ENCODE measurements at places on chromosomes 3 and 15.

DNA sequence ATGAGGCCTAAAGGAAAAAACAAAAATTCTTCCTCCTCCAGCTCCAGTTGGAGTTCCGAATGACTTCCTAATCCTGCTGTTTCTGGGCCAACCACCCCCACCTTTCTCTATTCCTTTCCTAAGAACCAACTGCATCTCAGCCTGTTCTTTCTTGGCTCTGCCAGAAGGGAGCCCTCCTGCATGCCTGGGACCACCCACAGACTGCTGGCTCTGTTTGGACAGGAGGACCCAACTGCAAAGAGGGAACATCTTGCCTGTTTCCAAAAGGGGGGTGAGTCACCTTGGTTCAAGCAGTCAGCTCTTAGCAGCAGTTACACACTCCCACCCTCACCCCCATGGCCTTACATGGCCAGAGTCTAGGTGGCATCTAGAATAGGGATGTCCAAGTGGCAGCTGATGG, 116.0 kb upstream of the PRICKLE2 start:
- DNase-seq, result no peak

- no peak for DNase-seq
These were observed 51.7 kb downstream of the CASR start for GRCh38 chr3:122235147-122235546.

- no peak for DNase-seq
These were observed 161.0 kb upstream of the ADAMTS9 start for GRCh38 chr3:64848822-64849221.

DNA sequence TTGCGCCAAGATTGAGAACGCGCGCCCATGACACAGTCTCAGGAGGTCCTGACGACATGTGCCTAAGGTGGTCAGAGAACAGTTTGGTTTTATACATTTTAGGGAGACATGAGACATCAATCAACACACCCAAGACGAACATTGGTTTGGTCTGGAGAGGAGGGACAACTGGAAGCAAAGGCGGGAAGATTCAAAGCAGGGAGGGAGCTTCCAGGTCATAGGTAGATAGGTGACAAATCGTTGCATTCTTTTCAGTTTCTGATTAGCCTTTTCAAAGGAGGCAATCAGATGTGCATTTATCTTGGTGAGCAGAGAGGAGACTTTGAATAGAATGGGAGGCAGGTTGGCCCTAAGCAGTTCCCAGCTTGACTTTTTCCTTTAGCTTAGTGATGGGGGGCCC, 828.4 kb upstream of the DPPA4 start:
- DNase-seq, result no peak

GRCh38 chr3:18080198-18080689, 337.8 kb upstream of the TBC1D5 start:
- DNase-seq, result no peak

GRCh38 chr15:89673165-89673512, 6.0 kb downstream of the PLIN1 start:
- no peak for DNase-seq

- no peak for DNase-seq
These were observed 256.3 kb downstream of the SCAPER start for GRCh38 chr15:76648732-76649444.

GRCh38 chr15:96038650-96039049, 291.9 kb upstream of the NR2F2 start:
- DNase-seq, result no peak

DNA sequence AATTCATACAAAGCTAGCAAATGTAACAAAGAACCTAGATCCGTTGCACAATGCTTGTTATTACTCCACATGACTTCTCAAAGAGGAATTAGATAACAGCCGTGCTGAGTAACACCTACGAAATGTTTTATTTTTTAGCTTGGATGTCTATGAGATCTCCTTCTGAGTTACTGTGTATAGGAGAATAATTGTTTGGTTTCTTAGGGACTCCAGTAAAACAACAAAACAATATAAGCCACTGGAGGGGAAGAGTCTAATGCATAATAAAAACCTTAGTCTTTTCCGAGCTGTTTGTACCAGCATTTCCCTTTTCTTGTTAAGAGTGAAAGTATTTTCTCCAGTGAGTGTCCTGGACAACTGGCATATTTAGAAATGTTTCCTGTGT, 15.6 kb downstream of the SNAP23 start:
- no peak for DNase-seq

DNA sequence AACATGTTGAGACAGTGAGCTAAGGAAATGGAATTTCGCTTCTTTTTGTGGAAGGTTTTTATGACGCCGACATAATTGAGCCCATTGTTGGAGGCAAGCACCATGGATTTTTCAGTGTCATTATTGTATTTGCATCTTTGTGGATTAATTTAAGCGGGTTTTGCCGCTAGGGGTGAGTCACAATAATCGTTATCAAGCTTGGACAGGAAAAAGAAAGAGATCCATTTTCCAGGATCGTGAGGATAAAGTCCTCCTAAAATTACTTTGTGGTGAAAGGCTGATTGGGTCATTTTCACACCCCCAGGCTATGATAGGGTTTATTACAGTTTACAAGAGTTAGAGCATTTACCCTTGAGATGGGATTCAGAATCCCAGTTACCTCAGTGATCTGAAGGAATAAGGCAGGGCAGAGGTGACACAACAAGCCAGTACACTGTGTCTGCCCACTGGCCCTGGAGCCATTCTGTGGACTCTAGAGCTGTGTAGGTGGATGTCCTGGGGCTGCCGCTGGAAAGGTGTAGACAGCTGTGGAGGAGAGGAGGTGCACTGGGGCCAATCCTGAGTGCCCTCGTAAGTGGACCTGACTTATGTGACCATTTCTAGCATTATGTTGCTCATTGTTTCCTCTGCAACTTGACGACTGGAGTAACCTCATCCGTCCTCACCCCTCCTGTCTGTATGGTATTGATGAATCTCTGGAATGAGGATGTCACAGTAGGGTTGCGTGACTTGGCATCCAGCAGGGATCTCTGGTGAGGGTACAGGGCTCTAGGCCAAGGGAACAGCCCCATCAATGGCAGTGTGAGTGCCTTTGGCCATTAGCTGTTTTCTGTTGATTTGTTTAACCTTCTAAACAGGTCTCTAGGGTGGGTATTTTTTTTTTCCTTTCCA, 370.1 kb downstream of the LRTM1 start:
- no peak for DNase-seq

GRCh38 chr3:130904491-130904890, 10.6 kb downstream of the ATP2C1 start:
- DNase-seq, result no peak

DNA sequence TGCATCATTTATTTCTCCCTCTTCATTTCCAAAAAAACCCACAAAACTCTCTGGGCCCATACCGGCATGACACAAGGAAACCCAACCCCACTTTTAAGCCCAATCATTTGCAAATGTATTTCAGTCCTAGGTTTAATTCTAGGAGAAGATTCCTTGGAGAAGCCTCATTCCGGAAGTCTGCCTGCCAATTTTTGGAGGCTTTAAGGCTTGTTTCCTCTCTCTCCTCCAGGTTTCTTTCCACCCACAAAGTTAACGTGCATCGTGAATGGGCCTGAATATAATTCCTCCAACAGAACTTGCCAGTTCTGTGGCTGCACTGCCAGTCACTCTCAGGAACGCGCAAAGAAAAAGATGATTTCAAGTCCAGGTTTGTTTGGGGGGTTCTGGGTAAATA, 69.9 kb upstream of the FOXP1 start:
- no peak for DNase-seq

Data from activated gamma-delta T cell treated with anti-CD3 and anti-CD28 coated beads, Interleukin-2, amount 50 U/mL, for 16 hours (primary cell).